Stimulated activated CD4-positive, alpha-beta T cell treated with anti-CD3 and anti-CD28 coated beads, Interleukin-2, amount 100 ng/mL, for 48 hours (primary cell): ENCODE measurements at places on chromosomes 5 and 9.

- DNase-seq: no peak
Measured at GRCh38 chr9:4084435-4084818, 215.4 kb downstream of the GLIS3 start.

DNA sequence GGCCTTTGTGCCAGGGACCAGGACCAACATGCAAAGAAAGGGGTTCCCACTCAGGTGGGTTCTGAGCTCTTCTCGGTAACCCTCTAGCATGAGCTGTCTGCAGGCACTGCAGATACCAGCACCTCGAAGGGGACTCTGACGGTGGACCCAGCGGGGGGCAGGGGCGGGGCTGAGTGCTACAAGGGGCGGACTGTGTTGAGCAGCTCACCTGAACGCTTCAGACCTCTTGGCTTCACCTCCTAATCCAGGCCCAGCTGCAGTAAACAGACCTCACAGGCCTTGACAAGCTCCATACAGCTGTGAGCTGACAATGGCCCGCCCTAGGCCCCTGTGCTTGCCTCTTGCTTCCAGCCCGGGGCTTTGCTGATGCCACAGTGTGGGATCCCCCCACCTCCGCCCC lies 48.4 kb downstream of the C9orf50 start:
- DNase-seq: no peak

DNA sequence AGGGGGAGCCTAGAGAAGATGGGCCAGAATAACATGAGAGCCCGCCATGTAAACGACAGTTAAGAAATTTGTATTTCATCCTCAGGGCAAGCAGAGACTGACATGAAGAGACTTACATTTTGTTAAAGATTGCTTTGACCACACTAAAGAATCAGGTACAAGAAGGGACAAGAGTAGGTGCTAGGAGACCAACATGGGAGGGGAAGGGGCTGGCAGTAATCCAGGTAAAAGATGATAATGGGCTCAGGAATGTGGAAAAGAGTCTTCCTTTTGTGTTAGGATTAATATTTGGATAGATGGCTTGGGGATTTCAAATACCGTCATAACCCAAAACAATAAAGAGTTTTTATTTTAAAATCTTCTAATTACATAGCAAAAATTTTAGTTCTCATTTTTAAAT lies 137.3 kb downstream of the ZNF462 start:
- no peak for DNase-seq

- no peak for DNase-seq
Measured at GRCh38 chr5:16713386-16713928, 96.7 kb upstream of the RETREG1 start.

DNA sequence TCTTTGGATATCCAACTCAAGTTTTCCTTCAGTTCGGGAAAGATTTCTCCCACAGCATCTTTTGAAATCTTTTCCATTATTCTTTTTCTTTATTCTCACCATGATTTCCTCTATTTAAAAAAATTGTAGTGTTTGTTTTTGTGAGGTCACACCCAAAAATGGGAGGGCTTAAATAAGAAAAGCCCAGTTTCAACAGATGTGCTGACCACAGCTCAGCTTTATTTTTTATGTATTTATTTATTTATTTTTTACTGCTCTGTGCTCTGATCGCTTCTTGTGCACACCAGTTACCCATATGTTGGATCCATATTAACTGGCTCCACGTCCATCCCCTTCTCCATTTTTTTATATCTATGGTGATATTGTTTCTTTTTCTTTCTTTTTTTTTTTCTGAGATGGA lies 20.3 kb downstream of the GFPT2 start:
- DNase-seq: no peak

- no peak for DNase-seq
Measured at GRCh38 chr5:132662925-132663770, 5.2 kb downstream of the IL13 start.

DNA sequence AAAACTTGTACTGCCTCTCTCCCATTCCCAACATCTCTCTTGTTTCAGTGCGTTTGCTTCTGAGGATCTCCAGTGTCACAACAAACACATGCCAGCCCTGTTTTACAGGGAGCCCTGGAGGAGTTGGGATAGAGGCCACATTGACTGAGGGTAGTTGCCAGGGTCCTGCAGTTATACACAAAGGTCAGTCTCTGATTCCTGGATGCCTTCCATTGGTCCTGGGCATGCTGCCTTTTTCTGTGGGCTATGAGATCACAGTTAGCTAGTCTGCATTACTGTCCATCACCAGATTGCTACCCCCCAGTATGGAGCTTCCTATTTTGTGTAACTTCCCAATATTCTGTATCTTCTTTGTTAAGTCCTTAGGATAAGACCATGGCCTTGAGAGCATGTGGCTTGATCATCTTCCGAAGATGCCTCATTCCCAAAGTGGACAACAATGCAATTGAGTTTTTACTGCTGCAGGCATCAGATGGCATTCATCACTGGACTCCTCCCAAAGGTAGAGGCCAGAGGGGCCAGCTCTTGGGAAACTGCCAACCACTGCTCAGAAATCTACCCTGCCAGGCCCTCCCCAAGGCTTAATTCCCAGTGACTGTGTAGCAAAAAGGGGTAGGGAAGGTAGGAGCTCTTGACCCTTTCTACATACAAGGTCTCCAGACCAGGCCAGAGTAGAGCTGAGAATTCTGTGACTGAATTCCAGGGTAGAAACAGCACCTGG lies 9.5 kb downstream of the NUDT2 start:
- DNase-seq: no peak

GRCh38 chr9:16304301-16304700 lies 566.2 kb downstream of the BNC2 start:
- no peak for DNase-seq

- no peak for DNase-seq
Measured at GRCh38 chr5:71972777-71973473, 134.3 kb upstream of the MAP1B start.

- no peak for DNase-seq
Measured at GRCh38 chr5:150777685-150778084, 872 bp upstream of the SMIM3 start.
